Stimulated activated CD8-positive, alpha-beta memory T cell treated with anti-CD3 and anti-CD28 coated beads, Interleukin-15, amount 100 ng/mL, for 1 hour (primary cell): ENCODE measurements at places on chromosomes 11 and 22.

GRCh38 chr11:45455536-45455935 lies 169.4 kb upstream of the SYT13 start:
- DNase-seq = no peak

DNA sequence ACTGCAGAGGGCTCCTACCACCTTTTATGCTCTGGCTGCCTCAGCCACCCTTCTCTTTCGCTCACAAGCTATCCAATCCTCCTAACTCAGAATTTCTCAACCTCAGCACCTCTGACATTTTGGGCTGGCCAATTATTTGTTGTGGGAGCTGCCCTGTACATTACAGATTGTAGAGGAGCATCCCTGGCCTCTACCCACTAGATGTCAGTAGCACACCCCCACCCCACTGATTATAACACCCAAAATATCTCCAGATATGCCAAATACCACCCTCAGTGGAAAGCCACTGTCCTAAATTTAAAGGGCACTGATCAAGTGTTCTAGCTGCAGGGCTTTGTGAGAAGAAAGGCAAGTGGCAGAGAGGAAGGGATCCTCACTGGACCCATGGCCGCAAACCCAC lies 443.1 kb downstream of the SOX6 start:
- no peak for DNase-seq

GRCh38 chr11:67507864-67508485 lies at the start of gene CDK2AP2:
Gene CDK2AP2, minus strand, starts transcription at chr11:67508162. Its CDS starts 80 bp downstream, at chr11:67508082.
- DNase-seq = peak; percentile 91

- no peak for DNase-seq
These were observed at the start of gene RAB38 for GRCh38 chr11:88174709-88175568. Gene RAB38, minus strand, starts transcription at chr11:88175443. Its CDS starts 59 bp downstream, at chr11:88175384.

DNA sequence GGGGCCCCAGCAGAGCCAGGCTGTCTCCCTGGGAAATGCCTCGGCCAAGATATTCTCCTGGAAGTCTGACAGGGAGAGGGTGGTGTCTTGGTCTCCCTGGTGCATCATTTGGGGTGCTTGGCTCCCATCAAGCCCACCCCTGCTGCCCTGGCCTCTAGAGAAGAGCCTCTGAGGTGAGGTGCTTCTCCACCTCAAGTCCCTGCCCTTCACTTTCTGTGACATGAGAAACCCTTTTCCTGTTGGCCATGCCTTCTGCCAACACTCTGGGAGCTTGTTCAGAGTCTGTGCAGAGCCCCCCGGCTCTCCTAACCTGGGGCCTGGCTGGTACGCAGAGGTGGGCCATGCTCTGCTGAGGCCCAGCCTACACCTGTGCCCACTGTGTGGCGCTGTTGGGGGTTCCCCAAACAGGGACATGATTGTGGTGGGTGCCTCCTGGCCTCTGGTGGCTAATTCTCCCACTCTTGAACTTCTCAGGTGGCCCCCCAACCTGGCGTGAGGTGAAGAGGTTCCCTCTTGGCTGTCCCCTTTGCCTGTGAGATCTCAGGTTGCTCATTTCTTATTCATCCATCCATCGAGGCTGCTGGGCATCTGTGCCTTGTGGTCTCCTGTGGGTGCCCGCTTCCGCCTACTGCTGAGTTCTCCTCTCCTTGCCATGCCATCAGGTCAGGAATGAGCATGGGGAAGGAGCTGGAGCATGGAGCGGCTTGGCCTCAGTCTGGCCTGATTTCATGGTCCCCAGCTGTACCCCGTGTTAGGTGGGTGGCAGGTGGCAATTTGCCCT lies 19.2 kb upstream of the DGCR8 start:
- no peak for DNase-seq

DNA sequence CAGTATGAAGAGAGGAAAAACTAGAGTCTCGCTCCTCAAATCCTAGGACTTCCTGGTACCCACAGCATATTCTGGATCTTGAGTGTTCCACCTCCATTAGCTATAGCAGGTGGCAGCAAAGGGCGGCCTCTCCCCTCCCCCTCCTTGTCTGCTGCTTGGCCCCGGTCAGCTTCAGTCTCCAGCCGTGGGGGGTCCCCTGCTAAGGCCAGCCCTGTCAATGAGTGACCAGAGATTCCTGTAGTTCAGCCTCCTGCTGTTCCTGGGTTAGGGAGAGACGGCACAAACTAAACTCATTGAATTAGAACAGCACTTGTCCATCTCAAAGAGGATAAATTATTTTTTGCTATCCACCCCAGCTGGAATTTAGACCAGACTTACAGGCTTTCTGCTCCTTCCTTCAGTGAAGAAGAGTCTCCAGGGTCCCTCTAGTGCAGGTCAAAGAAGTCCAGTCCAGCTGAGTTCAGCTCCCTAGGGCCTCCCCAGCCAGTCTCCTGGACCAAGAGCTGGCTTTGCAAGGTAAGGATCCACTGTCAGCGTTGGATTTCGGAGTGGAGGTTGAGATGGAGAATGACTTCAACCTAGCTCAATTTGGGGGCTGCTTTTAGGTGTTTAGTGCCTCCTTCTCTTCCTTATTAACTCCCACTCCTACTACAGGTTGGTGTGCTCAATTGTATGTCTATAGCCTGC lies 1.1 kb upstream of the PHLDB1 start:
- no peak for DNase-seq

DNA sequence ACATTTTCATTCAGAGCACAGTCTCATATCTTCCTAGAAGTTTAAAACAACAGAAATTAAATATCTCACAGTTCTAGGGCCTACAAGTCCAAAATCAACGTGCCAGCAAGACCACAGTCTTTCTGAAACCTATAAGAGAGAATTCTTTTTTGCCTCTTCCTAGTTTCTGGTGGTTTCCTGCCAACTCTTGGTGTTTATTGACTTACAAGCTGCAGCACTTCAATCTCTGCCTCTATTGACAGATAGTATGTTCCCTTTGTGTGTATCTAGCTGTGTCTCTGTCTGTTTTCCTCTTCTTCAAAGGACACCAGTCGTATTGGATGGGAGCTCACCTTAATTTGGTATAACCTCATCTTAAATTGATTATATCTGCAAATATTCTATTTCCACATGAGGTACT lies 347.5 kb downstream of the DCDC1 start:
- DNase-seq = no peak

- no peak for DNase-seq
These were observed 1522.6 kb downstream of the FAM181B start for GRCh38 chr11:81211050-81211449.

DNA sequence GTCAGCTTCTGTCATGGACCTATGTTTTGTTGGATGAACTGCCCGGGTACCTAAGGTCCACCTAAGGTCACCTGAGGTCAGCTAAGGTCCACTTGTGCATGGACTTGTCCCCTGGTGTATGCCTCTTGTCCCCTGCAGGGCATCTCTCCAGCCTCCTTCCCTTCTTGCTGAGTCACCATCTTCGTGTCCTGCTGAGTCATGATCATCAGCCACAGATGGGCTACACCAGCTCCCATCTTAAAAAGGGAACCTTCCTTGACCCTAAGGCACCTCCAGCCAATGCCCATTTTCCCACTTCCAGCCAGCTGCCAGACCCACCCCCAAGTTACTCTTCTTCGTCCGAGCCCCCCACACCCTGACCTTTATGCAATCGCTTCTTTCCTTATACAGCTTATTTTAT lies 544.9 kb downstream of the TBC1D22A start:
- DNase-seq = no peak

GRCh38 chr11:27084518-27084917 lies 43.9 kb downstream of the BBOX1 start:
- DNase-seq = no peak

DNA sequence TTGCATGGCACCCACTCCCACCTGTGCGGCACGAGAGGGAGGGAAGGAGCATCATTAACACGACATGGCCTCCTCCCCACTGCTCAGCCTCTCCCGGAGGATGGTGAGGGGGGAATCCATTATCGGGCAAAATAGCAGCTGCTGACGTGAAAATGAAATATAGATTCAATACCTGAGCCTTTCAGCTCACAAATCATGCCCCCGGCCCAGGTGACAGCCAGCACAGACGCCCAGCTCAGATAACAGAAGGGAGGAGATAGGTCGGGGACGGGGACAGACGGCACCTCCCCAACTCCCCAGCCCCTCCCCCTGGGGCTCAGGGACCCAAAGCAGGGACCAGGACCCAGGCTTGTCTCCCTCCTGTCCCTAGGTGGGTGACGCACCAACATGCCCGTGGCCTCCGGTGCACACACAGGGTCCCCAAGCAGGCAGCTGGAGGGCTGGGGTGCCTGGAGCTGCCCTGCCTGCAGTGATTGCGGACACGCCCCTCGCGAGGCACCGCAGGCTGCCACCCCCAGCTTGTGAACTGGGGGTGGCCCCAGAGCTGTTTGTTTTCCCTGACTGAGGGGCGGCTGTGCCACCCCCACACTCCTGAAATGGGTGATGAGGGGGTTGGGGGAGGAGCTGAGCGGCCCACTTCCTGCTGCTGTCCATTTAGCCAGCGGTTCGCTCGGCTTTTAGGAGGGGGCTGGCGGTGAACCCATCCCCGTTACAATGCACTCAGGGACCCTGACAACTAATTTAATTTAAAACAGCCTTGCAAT lies 31.7 kb downstream of the FLRT1 start:
- no peak for DNase-seq

- no peak for DNase-seq
These were observed 26.2 kb downstream of the EHF start for GRCh38 chr11:34647131-34647530.

- no peak for DNase-seq
These were observed 81.4 kb downstream of the PPP6R3 start for GRCh38 chr11:68541991-68542390.

- DNase-seq = no peak
These were observed 4.1 kb downstream of the MIF start for GRCh38 chr22:23898006-23898974.

- DNase-seq = peak; percentile 5
These were observed 582 bp downstream of the SREBF2 start for GRCh38 chr22:41833369-41834004.

DNA sequence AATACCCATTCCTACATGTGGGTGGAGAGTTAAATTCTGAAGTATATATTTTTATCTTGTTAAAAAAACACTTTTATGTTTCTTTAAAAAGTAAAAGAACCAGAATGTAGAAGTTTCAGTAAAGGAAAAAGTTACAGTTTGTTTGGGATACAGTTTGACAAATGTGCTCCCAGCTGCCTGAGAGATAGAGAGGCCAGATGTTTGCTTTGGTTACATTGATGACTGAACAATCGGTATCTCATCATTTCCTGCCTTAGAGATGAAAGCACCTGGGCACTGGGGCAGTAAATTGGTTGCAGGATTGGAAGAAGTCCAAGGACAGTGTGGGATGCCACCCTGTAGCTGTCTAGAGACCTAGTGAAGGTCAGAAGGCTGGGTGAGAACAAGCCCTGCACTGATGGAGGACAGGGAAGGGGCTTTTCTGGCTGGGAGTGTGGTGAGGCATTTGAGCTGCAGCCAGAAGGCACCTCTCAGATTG lies 16.6 kb downstream of the MED15 start:
- no peak for DNase-seq

- DNase-seq = no peak
These were observed 4.5 kb downstream of the SYVN1 start for GRCh38 chr11:65129649-65130441.

DNA sequence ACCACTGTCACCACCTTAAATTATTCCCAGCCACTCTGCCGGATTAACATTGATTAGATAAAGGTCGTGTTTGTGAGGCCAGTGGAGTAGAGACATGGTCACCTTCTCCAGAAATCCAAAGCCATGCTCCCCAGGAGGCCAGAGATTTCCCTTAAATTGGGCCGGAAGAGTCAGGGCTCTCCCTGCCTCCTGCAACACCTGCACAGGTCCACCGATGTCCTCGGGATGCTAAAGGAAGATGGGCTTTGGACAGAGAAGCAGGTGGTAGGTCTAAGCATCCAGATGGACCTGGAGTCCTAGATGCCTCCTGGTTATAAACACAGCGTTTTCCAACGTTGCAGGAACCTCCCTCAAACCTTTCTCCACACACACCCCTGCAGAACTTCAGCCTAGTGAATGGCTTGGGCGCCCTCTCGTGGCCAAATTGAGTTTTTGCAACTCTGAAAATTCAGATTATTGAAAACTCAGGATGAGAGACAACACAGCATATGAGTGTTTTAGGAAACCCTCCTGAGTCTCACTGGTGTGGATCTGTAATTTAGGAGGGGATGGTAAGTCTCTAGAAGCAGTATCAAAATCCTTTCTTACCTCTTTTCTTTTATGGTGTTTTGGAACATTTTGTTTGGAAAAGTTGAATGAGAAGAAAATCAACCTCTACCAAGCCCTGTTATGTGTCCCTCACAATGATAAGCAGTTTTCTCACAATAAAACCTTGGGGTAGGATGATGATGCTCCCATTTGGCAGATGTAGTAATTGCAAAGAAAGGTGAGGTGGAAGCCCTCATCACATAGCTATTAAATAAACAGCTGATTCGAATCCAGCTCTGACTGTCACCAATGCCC lies 109.6 kb downstream of the RRAS2 start:
- DNase-seq = peak; percentile 56

DNA sequence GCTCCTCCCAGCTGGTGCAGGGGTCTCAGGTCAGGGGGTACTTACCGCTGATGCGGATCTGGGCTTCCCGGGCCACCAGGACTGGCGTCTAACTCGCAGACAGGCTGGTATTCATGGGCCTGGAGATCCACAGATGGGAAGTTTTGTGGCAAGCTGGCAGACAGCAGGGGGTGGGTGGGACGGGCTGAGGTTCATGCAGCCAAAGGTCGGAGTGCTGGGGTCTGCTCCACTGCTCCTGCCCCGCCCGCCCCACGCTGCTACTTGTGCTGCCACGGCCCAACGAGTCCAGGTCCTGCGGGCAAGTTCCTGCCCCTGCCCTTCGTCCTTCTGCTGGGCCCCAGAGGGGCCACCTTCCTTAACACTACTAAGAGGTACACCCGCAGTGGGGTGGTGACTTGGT lies 3.1 kb downstream of the ACY3 start:
- no peak for DNase-seq

- DNase-seq = no peak
These were observed 2.5 kb downstream of the PNPLA5 start for GRCh38 chr22:43889201-43889859.

- DNase-seq = no peak
These were observed 8.4 kb upstream of the CD248 start for GRCh38 chr11:66325263-66325671.

DNA sequence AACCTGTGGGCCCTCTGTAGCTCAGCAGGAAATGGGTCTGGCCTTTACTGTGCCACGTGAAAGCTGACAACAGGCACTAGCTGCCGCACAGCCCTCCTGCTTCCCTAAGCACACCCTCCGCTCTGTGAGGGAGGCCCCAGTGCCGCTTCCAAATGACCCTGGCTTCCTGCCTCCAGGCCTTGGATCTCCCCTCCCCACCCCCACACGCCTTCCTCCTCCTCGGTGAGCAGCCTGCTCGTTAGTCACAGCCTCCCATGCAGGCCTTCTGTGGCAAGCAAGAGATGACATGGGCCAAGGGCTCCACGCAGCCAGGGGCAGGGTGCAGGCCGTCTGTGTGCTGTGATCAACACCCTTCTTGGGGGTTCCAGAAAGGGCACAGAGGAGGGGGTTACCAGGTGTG lies 15.3 kb upstream of the RASL10A start:
- no peak for DNase-seq
